ENCODE measurements at places on chromosomes 5 and 9.

DNA sequence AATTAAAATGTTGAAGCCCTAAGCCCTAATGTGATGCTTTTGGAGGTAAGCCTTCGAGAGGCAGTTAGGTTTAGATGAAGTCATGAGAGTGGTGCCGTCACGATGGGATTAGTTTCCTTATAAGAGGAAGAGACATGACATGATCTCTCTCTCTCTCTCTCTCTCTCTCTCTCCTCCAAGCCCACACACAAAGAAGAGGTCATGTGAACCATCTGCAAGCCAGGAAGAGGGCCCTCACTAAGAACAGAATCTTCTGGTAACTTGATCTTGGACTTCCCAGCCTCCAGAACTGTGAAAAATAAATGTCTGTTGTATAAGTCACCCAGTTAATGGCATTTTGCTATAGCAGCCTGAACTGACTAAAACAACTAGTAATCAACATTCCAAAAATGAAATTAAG, 175.5 kb downstream of the GNA14 start:
- DNase-seq, result no peak

DNA sequence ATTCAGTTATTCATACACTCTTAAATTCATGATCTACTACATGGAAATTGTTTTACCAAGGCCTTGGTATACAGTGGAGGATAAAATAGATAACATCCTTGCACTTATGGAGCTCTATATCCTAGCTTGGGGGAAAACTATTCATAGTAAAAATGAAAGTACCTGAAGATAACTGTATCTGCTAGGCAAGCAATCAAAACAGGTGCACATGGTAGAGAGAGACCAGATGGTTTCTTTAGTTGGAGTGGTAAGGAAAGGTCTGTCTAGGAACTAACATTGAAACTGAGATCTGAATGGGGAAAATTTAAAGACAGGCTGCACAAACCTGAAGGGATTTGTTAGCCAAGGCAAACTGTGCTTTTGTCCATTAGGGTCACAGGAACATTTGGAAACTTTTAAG, 11.1 kb upstream of the SLCO4C1 start:
- DNase-seq, result no peak

DNA sequence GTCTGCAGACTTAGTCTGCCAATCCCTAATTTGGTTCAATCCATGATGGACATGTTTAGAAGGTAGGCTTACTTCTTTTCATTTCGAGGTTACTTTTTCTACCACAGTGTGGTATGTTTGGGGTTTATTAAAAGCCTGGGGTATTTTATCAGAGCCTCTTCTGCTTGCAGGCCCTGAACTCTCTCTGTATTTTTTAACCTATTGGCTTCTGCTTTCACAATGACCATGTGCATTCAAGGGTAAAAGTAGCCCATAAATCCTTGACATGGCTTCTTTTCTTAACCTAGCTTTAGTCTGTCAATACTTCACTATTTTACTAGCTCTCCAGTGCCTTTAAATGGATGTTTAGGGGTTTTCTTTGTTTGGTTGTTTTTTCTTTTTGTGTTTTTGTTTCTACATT, 286.6 kb downstream of the FER start:
- no peak for DNase-seq

DNA sequence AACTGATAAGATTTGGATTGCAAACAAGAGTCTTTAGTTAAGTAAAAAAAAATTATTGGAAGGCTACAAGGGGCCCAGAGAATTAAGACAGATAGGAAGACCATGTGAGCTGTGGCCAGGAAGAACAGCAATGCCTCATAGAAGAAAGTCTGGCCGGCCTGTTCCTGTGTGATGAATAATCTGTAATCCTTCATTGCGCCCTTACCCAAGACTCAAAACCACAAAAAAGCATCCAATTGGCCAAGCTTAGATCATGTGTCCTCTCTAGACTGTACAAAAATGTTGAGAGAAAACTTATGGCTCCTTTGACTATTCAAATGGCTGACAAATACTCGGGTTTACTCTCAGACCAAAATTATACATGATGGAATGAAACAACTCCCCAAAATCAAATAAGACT, 1383.5 kb downstream of the PTPRD start:
- DNase-seq, result no peak

- peak; percentile 57 for DNase-seq
Observed at GRCh38 chr9:110752766-110753165, 84.2 kb downstream of the MUSK start.

DNA sequence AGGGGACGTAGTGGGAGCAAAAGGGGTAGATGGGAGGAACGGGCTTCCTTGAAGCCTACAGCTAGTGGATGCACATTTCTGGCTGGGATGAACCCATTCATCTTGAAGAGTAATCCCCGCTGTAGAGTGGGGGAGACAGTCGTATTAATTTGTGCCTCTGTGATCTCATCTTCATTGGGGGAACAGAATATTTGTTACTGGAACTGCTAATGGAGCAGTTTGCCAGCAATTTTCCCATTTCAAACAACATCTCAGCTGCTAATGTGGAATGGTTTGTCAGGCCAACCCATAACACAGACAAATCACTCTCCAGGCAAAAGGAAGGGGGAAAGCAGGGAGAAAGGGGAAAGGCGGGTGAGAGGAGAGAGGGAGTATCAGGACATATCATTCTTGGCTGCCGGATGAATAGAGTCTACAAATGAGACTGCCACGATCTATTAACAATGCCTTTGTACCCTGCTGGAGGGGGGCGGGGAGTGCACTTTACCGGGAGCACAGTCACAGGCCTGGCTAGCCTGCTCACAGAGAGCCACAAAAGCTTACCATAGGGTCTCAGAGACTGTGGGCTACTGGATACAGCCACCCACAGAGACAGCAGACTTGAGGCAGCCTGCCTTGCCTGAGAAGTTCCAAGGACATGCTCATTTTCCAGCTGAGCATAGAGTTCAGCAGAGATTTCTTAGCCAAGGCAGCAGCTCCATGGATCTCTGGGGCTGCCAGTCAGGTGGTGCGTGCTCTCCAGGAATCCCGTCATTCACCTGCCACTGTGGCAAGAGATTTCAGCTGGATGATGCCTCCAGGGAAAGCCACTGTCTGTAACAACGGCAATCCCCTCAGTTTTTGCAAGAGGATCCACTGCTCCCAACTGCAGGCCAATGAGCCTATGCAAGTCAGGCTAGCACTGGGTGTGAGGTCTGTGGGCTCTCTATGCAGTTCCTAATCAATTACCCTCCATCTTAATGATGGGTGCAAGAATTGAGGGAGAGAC, 217.7 kb upstream of the PANK3 start:
- DNase-seq, result no peak

DNA sequence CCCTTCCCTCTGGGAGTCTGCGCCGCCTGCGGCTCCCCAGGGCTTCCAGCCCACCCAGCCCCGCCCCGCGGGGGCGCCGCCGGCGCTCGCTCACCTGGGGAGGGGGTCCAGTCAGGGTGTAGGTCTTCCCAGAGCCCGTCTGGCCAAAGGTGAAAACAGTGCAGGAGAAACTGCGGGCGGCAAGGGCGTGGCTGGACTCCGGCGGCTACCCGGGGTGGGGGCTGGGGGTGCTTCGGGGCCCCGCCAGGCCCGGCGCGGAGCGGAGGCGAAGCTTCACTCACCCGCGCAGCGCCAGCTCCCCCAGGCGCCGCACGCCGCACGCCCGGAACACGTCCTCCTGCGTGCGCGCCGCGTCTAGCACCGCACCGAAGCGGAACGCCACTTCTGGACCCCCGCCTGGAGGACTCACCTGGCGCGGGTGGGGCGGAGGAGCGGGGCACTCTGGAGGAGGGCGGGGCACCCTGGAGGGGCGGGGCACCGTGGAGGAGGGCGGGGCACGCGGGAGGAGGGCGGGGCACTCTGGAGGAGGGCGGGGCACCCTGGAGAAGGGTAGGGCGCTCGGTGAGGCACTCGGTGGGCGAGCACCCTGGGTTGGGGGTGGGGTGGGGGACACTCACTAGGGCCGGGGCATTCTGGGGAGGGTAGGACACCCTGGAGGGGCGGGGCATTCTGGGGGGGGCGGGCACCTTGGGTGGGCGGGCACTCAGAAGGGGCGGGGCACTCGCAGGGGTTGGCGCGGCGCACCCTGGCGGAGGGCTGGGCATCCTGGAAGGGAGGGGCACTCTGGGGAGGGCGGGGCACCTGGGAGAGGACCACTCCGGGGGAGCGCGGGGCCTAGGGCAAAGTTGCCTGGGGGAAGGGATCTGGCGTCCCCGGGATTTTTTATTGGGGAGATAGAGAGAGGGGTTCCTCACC, 814 bp downstream of the KIF12 start:
- no peak for DNase-seq

DNA sequence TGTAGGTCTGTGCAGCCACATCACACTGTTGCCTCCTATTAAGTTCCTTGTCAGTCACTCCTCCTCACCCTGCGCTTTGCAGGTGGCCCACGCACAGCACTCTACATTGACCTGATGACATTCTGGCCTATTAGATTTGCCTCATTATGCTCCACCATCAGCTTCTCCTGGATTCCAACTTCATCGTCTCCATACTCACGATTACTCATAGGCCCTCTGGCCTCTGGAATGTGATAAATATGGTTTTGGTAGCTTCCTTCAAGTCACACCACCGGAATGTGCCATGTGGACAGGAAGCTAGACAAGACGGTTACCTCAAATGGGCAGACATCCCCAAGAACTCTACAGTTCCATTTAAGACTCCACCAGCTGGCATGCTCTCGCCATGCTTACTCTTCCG, 158.0 kb upstream of the LHFPL2 start:
- DNase-seq, result no peak

DNA sequence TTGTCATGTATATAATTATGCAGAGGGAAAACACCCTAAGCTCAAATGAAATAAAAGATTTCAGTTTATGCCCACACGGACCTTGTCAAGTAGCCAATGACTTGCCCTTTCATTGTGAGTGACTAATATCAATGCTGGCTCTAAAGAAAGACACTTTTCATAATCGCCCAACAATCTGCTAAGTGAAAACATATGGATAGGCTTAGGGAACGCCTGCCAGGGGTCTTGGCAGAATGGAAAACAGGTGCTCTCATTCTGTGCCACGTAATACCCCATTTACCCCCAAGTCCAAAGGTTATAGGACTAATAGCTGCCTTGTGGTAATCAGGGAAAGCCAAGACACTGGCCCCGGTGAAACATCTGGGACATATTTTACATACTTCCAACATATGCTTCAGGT, 157.7 kb downstream of the SLF1 start:
- no peak for DNase-seq

DNA sequence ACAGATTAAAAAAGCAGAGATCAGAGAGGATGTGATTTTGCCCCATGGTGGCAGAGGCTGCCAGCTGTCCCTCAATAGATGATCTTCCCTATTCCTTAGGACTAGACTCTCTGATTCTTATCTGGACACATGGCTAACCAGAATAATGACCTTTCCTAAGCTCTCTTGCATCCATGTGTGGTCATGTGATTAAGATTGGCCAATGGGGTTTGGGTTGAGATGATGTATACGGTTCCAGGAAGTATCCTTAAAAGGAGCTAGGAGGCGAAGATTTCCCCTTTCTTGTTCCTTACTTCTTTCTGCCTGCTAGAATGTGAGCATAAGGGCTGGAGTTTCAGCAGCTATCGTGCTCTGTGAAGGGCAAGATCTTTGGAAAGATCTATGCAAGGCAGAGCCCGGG, 39.8 kb downstream of the FOXI1 start:
- no peak for DNase-seq

DNA sequence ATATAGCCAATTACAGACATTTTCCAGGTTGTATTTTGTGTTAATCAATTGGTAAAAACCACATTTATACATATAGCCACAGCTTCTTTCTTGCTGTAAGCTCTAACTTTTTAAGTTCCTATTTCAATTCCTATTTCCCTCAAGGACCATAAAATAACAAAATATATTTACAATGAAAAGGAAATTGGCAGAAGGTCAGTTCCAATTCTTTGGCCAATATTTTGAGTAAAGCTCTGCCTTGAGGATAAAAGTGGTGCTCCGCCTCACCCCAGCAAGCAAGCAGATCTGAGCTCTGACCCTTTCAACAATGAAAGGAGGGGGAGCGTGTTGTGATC, 203.4 kb upstream of the RASEF start:
- DNase-seq, result no peak

- DNase-seq, result no peak
Observed at GRCh38 chr9:112866662-112867274, 23.9 kb downstream of the SLC46A2 start.

- DNase-seq, result no peak
Observed at GRCh38 chr5:117131876-117132275, 557.3 kb upstream of the SEMA6A start.

DNA sequence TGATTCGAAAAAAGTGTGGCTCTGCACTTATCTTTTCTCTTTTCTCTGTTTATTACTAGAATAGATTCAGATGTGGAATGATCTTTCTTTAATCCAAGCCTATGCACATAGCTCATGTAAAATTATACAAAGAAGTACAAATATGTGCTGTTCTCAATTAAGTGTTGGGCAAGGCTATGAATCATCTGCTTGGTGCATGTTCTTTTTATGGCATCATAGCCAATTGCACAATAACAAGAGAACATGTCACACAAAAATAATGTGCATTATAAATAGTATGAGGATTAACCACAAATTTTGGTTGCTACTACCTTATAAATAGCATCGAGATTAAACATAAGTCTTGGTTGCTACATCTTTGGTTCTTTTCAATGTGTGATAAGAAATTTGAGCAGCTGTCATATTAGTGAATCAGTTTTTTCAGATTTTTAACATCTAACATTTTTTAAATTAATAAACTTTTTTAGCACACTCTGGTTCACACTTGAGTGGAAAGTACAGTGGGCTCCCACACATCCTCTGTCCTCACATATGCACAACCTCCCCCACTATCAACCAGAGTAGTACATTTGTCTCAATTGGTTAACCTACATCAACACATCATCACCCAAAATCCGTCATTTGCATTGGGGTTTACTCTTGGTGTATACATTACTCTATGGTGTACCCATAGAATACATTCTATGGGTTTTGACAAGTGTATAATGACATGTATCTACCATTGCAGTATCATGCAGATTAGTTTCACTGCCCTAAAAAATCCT, 6.8 kb upstream of the RECK start:
- peak; percentile 76 for DNase-seq

- no peak for DNase-seq
Observed at GRCh38 chr5:116084287-116084691, 536 bp upstream of the COMMD10 start.

- DNase-seq, result no peak
Observed at GRCh38 chr5:137055271-137055872, 443.8 kb downstream of the SPOCK1 start.

DNA sequence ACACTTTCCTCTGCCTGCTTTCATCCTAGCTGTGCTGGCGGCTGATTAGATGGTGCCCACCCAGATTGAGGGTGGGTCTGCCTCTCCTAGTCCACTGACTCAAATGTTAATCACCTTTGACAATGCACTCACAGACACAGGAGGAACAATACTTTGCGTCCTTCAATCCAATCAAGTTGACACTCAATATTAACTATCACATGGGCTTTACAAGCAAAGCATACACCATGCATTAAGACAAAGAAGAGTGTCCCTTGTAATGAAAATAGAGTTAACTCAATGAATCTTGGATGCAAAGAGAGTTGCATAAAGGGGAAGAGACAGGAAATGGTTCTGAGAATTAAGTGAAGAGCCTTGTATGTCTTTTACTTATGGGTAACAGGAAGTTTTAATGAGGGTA, 298.7 kb upstream of the BRINP1 start:
- no peak for DNase-seq
